Right lung (tissue), 10 donors: ENCODE measurements at places on chromosomes 3 and 15. TPM values are rescaled to one million over a fixed set of nuclear protein-coding genes. Genes with fewer than 3 reads are reported as not detected.

The CEP70 gene
- polyA plus RNA-seq, result 67.5 TPM

The USP13 gene
- polyA plus RNA-seq, result 23.5 TPM

The MKRN3 gene
- polyA plus RNA-seq, result 12.3 TPM

The CERS3 gene
- 0.26 TPM for polyA plus RNA-seq

The HYAL1 gene
- polyA plus RNA-seq, result 3.1 TPM

The TUSC7 gene
- polyA plus RNA-seq, result not detected

- no peak for DNase-seq
Measured at GRCh38 chr3:8442993-8443650, 58.5 kb upstream of the LMCD1 start.

DNA sequence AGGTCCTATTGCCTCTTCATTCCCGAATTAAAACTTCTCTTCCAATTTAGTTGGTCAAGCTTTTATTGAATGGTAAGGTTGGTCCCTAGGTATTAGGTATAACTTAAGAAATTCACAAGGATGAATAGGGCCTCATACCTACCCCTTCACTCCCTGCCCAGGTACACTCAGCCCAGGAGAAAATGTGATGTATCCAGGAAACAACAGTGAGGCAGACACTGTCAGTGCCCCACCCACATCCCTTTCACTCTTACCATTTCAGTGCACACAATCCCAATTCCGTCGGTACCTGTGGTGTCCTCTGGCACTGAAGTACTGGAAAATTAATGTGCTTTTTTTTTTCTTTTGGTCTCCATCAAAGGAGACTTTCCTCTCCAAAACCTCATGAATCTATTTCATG is 10.5 kb upstream of the C3orf49 start:
- no peak for DNase-seq

GRCh38 chr3:174125267-174125824 is 727.8 kb downstream of the NLGN1 start:
- peak; percentile 8 for DNase-seq

The JMJD7 gene
- 12.2 TPM for polyA plus RNA-seq

DNA sequence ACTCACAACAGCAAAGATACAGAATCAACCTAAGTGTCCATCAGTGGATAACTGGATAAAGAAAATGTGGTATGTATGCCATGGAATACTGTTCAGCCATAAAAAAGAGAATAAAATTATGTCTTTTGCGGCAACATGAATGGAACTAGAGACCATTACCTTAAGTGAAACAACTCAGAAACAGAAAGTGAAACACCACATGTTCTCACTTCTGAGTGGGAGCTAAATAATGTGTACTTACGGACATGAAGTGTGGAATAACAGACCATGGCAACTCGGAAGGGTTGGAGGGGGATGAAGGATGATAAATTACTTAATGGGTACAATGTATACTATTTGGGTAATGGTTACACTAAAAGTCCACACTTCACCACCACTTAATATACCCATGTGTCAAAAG is 600.6 kb downstream of the MAGI1 start:
- DNase-seq, result no peak

DNA sequence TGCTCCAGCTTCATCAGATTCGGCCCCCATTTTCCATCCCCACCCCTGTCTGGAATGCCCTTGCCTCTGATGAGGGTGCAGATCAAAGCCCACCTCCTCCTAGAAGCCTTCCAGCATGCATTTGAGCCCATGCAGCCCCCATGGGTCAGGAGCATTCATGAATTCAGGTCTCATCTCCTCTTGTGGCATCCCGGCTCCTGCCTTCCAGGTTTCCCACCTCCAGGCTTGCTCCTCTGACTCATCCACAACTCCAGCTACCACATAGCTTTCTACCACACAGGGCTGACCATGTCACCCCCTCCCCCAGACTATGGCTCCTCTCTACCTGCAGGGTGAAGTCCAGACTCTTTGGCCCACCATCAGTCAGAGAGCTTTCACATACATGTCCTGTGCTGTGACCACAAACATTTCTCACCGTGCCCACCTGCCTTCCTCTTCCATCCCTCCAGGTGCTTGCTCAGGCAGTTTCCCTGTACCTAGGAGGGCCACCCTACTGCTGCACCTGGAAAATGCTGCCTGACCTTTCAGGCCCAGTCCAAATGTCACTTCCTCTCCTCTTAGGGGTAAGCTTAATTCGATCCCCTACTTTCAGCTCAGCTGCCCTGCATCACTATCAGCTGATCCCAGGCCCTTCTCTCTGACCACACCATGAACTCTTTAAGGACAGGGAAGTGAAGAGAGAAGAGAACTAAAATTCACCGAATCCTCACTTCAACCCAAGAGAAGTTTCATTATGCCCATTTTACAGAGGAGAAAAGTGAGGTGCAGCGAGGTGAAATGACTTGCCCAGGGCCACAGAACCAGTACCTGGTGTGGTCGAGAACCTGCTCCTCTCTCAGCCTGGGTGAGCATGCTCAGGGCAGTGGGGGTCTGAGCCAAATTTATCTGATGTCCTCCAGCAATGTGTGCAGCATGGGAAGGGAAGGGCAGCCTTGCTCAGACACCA is 13.7 kb upstream of the FGD5 start:
- no peak for DNase-seq

- no peak for DNase-seq
Measured at GRCh38 chr15:60540002-60540651, 61.2 kb upstream of the ICE2 start.

DNA sequence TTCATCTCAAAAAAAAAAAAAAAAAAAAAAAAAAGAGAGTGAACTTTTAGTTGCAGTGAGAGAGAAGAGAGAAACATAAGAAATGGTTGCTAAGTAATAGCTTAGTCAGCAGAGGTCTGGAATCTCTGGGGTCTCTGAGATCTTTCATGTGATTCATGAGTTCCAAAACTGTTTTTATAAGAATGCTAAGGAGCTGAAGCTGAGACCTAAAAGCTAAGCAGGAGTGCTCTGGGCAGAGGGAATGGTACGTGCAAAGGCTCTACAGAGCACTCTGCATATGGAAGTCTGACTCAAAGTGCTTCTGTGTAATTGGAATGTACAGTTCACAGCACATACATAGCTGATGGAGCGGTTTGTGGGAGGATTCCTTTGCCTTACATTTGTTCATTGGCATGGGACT is 66.3 kb upstream of the LRIG1 start:
- no peak for DNase-seq

DNA sequence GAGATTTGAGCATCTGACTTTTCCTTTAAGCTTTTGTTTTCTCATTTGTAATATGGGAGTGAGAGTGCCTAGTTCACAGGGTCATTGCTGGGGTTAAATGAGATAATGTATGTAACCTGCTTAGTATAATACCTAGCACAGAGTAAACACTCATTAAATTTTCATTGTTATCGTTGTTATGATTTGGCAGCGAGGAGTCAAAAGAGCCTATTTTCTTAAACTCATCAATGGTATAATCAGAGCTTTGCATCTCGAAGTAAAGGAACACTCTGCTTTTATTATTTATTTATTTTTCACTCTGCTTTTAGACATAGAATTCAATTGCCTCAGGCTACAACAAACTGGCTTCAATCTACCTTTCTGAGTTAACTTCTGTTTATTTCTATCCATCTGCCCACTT is 52.8 kb downstream of the LPP start:
- DNase-seq, result no peak

DNA sequence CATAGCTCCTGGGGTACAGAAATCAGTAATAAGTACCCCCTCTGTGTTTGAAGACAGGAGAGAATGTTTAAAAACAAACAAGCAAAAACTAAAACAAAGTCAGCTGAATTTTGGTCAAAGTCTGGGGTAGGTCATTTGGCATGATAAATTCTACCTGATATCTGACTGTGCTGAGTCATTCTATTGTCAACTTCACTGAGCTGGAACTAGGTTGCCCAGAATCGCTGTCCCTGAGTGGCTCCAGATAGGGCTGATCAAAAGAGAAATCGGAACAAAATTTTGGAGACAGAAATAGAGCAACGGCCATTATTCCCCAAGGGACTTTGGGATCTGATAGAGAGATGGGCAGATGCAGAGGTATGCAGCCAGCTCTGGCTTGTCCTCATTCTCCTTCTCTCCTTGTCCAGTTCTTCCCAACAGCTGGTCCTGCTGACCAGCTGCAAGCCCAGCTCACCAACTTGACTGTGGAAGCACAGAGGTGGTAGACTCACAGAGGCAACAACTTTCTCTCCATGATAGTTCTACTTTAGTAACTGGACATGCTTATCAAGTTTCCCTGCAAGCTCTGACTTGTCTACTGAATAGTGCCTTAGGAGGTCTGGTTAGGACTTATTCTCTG is 57.3 kb upstream of the MYRIP start:
- DNase-seq, result no peak

GRCh38 chr15:62254137-62254934 is 89.3 kb upstream of the C2CD4B start:
- DNase-seq, result peak; percentile 40

- no peak for DNase-seq
Measured at GRCh38 chr3:178284181-178284580, 252.1 kb upstream of the KCNMB2 start.

The ZNF662 gene
- polyA plus RNA-seq, result 52.8 TPM

The RETNLB gene
- not detected for polyA plus RNA-seq

DNA sequence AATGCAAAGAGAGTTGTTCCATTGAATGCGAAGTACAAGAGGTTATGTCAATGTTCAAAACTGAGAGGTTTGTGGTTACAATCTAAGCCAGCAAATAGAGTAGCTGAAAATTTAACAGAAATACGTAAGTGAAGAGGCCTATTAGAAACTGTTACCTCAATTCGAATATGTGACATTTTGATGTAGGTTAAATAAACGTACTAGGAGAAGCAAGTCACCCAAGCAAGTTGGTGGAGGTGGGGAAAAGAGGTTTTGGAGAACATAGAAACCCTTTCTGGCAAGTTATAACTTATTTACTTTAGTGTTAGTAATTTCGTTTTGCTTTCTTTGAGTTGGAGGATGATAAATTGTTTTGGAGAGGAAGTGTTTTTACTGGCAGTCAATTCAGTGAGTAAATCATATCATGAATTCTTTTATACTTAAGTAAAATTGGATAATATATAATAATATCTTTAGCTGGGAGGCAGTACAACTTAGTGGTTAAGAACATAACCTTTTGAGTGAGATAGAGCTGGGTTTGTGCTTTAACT is 91.2 kb upstream of the NAALADL2 start:
- DNase-seq, result no peak

DNA sequence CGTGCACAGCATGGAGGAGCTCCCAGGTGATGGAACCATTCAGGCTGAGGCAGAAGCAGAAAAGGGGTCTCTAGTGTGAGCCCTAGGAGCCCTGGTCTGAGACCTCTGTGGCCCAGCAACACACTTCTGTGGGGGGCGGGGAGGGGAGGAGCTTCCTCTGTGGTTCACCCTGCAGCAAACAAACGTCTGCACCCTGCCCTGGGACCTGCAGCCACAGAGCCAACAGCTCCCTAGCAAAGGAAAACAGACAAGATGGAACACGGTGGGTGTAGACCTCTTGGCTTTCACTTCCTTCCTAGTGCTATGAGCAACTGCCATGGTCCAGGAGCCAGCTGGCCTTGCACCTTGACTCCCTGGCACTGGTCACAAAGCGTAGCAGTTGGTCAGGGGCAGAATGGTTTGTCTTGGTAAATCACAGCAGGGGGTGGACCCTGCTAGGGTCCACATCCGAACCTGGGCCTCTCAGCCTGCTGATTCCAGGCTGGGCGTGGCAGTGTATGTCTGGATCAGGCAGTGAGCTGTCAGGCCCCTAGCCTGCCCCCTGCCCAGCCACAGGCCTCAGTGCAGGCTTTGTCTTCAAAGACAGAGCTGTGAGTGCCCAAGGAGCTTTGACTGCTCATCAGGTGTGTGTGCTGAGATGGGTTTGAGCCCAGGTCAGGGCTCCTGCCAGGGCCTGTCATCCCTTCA is 6.7 kb downstream of the AMIGO3 start:
- DNase-seq, result no peak

The GOLGA8G gene
- polyA plus RNA-seq, result 0.05 TPM

DNA sequence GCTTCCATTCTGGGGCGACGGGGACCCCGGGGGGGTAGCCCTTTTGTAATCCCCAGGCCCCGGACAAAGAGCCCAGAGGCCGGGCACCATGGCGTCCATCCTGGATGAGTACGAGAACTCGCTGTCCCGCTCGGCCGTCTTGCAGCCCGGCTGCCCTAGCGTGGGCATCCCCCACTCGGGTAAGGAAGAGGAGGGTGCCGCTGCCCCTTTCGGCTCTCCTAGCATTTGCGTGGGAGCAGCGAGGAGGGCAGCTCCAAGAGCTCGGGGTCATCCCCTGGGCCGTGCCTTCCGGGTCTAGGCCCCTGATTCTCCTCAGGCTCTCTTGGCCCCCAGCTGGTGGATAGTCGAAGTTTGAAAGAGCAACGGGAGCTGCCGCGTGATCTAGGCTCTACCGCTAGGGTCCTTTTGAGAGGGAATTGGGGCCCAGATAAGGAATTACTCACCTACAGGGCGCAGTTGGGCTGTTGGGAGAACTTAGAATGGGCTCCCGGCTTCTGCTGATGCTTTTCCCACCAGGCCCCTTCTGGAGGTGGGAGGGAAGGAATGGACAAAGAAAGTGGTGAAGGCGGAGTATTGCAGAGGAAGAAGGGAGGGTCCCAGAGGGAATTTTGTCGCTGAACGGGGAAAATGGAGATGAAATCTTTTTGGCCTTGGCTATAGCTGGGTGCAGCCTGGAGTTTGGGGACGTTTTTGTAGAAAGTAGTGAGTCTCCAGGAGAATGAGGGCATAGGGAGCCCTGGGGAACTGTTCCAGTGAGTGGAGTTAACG is 615 bp downstream of the VPS18 start:
- DNase-seq, result no peak

DNA sequence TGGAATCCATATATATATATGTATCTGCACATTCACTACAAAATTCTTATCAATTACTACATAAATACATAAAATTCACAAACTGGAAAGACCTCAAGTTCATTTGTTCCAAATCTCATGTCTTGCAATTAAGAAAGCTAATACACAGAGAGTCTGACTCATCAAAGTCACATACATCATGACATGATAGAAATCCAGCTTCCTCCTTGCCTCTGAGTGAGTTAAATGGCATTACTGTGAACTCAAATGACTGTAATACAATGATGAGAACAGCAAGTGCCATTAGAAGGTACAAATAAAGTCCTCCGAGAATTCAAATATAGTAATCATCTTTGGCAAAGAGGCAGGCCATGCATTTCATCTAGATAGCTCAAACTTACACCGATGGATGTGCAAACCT is 55.1 kb upstream of the AGTR1 start:
- DNase-seq, result no peak

The PEX11A gene
- 17.6 TPM for polyA plus RNA-seq

DNA sequence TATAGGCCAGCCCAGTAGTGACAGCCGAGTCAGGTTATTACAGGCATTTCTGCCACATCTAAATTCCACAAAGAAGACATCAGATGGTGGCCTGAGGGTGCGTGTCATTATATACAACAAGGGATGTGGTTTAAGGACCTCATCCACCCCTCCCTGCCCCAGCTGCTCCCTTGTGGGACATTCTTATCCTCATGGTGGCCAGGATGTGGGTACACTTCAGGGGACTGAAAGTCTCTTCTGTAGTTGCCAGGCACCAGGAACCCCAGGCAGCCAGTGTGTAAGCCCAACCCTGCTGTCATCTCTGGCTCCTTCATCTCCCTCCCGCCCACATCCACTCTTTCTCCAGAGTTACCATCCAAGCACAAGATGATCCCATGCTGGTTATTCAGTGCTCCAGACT is 224.9 kb upstream of the TOPAZ1 start:
- DNase-seq, result no peak

The SPESP1 gene
- 2.4 TPM for polyA plus RNA-seq

GRCh38 chr3:161314836-161315395 is 56.4 kb downstream of the SPTSSB start:
- no peak for DNase-seq

The ZNF385D gene
- 12.9 TPM for polyA plus RNA-seq
